Stimulated activated CD4-positive, alpha-beta T cell treated with anti-CD3 and anti-CD28 coated beads, Interleukin-1b, Interleukin-23, amount 100 ng/mL, for 48 hours (primary cell): ENCODE measurements at places on chromosomes 7 and 10.

- no peak for DNase-seq
Measured at GRCh38 chr10:86366902-86367151, 232 bp upstream of the GRID1 start.

DNA sequence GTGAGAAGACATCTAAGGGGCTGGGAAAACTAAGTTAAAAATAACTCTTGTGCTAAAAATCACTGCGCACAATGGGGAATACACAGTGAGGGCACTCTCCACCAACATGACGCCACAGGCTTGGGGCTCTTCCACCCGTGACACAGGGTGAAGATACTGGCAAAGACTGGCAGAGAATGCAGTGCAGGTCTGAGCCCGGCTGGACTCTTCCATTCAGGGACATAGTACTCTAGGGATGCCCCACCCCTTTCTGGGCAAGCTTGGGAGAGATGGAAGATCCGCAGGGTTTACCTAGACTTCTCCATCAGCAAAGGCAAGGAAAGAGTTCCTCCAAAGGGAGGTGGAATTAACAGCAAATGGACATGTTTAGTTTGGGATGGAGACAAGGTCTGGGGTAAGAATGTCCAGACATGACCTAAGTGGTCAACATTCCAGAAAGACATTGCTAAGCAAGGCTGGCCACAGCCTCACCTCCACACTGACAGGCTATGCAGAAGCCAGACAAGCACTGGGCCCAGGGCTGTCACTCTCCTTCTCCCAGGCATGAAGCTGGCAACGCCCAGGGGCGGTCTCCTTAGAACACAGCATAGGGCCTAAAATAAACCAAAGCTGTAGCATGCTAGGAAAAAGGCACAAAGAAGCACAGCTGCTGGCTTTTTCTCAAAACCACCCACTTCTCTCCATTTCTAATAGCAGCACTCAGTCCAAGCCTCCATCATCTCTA is 28.1 kb downstream of the XPNPEP1 start:
- no peak for DNase-seq

- DNase-seq: no peak
Measured at GRCh38 chr10:76257816-76258215, 826.4 kb downstream of the LRMDA start.

DNA sequence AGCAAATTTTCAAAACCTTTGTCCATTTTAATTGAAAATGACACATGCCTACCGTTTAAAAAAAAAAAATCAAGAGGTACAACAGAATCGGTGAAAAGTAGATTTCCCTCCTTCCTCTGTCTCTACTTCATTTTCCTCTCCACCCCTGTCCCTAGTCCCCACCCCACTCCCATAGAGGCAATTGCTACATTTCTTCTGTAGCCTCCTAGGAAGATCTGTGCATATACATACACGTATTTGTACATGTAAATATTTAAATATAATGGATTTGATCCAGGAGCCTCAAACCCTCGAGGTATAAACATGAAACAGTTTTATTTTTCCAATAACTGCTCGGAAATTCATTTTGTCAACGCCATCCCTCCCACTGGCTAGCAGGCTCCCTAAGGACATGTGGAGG is 14.1 kb upstream of the SLC29A3 start:
- no peak for DNase-seq

- DNase-seq: no peak
Measured at GRCh38 chr7:151107882-151108281, 21.6 kb downstream of the AGAP3 start.
